Activated CD8-positive, alpha-beta memory T cell treated with anti-CD3 and anti-CD28 coated beads for 1 hour (primary cell): ENCODE measurements at places on chromosomes 16 and 17.

DNA sequence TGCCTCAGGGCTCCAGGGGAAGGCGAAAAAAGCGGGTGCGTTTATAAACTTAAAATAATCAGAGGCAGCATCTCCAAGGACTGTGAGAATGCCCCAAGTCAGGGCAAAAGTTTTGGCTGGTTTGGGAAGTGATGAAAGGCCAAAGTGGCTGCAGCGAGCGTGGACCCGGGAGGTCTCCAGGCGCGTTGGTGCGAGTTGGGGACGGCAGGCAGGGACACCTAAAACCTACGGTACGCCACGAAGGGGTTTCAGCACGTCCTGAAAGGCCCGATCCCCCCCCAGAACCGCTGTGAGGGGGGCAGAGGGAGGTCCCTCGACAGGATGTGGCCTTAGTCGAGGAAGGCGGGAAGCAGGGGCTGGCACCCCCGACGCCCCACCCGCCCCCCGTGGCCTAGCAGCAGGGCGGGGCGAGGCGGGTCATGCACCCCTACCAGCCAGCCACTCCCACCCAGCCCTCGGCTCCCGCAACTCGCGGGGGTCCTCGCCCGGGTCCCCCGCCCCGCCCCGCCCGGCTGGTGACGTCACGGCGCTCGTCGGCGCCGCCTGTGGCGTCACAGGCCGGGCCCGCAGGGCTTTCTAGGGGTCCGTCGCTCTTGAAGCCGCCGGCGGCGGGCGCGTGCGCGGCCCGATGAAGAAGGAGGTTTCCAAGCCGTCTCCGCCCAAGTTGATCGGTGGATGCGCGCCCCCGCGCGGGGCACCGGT, at the start of gene MYCBPAP:
MYCBPAP (plus strand) TSS at position 569 of the 702 bp plus-strand sequence. CDS start 236 bp downstream, outside the sequence.
- peak; percentile 16 for DNase-seq

DNA sequence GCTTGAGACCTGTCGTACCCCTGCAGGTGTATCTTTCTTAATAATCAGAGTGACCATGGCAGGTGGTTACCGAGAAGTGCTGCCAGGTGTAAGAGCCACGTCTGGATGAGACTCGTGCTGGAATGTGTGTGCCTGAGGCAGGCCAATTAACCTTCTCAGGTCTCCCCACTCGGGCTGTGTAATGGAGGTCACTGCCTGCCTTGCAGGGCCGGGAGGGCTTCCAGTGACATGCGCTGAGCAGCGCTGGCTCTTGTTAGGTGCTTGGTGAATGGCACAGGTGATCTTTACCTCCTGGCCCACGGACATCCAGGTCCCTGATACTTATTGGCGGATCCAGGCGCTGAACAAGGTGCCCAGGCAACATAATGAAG, 4.6 kb upstream of the GSE1 start:
- DNase-seq, result no peak

DNA sequence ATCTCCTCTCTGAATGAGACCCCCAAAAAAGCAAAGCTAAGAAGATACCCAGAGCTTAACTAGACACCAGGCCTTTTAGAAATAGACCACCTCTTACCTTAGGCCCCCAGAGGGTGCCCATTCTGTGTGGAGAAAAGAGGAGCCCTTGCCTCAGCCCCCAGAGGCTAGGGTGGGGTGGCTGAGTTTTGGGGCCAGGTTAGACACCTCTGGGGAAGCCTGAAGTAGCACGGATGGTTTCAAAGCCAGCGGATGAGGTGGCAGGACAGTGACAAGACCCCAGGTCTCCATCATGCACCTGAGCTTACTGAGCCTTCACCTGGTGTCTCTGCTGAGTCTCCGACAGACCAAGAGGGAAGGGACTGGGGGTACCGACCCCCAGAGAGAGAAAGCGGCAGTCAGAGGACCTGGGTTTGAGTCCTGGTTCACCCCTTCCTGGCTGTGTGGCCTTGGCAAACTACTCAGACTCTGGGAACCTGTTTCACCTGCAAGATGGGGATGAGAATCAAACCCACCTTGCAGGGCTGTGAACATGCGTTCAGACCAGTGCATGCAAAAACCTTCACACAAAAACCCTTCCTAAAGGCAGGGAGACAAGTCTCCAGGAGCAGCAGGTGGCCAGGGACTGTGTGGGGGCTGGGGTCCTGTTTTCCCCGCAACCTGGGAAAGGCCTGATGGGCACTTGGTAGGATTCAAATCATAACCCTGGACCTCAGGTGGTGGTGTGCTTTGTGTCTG, 7.7 kb downstream of the SCGB1C2 start:
- DNase-seq, result no peak

DNA sequence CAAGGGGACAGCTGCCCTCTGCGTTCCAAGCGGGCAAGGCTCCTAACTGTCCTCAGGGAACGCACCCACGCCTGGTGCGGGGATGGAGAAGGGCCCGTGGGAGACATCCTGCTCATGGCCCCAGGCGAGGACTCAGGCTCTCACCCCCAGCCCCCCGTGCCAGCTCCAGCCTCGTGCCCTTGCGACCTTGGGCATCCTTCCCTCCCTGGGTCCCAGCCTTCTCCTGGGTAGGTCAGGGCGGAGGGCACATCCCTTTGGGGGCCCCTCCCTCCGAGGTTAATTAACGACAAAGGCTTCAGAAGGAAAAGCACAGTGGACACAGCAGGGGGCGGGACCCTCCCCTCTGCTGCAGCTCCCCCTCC, 3.0 kb downstream of the PGAP6 start:
- DNase-seq, result no peak

DNA sequence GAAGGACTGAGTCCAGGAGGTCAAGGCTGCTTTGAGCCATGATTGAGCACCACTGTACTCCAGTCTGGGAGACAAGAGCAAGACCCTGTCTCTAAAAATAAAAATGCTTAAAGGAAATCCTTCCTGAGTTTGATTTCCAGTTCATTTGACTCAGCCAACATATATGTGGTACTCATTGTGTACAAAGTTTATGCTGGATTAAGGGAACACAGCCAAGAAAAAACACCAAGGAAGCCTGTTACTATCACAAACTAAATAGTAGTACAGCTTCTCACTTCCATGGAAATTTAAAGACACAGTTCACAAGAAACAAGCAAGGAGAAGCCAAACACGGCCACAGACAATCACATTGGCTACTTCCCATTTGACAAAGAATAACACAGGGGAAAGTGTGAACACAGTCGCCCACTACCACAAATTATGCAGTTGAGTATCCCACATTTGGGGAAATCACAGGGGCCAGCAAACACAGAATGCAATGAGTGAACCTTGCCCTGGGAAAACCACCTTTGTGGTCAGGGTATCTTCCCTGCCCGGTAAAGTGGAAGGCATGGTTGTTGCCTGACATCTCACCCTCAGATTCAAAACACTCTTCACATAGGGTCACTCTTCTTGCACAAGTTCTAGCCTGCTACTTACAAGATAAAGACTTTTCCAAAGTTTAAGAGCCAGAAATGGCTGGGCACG, 14.5 kb downstream of the TEX14 start:
- DNase-seq, result no peak

DNA sequence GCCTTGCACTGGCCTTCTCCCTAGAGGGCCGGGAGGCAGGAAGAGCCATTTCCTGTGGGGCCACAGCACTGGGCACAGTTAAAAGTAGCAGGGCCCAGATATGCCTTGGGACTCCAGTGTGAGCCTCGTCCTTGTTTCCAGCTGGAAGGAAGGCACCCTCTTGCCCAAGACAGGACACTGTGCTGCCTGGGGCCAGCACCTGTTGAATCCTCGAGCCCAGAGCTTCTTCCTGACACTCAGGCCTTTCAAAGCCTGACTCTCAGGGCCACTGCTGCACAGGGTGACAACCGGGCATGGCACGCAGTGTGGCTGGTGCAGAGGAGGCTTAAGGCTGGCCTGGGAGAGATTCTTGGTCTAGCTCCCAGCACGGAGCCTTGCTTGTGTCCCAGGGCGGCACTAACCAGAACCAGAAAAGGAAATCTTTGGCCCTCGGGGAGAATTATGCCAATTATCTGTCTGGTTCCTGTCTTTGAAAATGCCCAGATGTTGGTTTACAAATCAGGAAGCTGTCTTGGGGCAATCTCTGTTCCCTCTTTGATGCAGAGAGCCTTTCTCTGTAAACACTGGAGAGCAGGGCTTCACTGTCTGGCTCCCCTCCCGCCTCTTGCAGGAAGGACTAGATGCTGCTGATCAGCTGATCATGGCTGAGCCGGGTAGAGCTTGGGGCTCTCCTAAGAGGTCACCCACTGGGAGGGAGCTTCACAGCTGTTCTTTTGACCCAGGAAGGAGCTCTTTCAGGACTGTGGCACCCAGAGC, 11.1 kb downstream of the LDHD start:
- no peak for DNase-seq

GRCh38 chr16:17936766-17937402, 399.7 kb downstream of the NPIPA8 start:
- no peak for DNase-seq

DNA sequence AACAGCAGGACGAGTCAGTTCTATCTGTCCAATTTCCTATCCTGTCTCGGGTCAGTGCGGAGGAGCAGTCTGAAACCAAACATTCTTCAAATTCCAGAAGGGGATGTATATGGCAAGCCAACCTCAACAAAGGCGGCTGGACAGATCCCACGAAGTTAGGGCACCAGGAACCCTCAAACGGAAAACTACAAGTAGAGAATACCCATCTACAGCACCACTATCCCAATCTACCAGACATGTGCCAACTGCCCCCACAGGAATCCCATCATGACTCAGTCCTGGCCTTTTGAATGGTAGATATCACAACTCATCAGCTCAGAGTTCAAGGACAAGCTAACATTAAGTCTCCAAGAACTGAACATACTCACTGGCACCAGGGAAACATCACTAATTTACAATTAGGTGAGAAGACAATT, 2.3 kb downstream of the NAT9 start:
- no peak for DNase-seq

DNA sequence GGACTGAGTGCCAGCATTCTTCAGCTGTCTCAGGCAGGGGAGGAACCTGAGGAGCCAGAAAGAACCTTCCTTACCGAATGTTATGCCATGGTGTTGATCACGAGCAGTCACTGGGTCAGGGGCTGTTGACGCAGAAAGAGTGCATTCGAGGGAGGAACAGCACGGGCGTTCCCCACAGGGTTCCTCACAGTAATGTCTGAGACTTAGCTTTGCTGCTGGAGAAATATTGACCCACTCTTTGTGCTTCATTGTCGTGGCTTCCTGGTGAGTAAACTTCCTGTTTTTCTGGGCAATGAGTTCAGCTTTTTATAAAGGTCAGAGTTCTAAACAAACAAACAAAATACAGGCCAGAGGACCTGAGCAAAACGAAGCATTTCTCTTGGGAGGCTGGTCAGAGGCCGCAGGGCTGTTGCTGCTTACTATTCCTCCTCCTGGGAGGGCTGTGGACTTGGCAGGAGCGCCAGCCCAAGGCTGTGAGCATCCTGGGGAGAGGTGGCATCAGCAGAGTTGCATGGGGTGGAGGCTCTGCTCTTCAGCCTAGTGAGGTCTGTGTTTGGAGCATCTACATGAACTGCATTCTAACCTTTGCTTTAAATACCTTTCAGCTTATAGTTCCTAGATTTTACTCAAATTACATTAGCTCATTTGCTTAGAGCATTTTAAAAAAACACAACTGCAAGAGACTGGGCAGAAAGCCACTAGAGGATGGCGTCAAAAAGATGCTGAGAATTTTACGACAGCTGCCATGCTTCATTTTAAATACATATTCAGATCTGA, 143.1 kb upstream of the CACNG5 start:
- DNase-seq, result no peak

DNA sequence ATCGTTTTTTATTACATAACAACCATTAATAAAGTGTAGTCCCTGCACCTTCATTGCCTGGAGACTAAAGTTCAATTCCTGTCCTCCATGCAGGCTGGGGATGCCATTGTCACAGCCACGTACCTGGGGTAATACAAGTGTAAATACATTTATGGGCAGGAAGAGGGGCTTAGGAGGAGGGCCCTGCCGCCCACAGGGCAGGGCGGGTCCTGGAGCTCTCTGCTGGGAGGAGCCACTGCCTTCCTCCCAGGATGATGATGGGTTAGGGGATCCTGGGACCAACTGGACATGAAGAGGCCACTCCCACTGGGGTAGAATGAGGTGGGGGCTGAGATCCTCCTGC, 44.1 kb upstream of the SLC38A10 start:
- no peak for DNase-seq
